ENCODE measurements at places on chromosomes 1 and 21.

DNA sequence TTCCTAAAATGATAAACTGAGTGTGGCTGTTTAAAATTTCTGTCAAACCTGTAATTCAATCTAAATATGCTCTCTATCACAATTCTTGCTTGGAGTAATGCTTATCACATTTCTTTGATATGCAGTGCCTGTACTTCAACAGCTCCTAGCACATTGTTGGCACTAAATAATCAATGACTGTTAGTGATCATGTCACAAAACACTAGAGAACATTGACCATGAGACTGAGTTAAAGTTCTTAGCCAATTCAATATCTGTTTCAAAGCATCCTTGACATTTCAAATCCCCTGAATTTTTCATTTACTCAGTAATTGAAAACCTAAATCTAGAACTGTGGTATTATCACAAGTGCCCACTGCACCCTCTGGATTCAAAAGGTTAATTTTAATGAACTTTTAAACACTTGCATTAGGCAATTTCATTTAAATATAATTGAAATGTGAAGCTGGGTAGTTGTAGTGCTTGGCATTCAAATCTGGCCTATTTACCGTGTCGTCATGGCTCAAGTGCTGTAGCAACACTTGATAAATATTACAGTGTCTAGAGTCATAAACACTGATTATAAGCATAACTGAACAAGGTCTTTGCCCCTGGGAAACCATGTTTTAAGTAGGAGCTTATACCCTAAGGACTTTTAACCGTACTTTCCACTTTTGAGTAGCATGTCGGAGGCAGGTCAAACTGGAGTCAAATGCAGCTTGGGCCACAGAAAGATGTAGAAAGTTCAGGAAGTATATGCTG, 143.6 kb downstream of the LRRC7 start:
- no peak for DNase-seq

GRCh38 chr21:45404730-45405270, at the start of gene COL18A1:
COL18A1 (plus strand) TSS chr21:45405165; CDS start chr21:45405231, 66 bp downstream.
- no peak for DNase-seq

DNA sequence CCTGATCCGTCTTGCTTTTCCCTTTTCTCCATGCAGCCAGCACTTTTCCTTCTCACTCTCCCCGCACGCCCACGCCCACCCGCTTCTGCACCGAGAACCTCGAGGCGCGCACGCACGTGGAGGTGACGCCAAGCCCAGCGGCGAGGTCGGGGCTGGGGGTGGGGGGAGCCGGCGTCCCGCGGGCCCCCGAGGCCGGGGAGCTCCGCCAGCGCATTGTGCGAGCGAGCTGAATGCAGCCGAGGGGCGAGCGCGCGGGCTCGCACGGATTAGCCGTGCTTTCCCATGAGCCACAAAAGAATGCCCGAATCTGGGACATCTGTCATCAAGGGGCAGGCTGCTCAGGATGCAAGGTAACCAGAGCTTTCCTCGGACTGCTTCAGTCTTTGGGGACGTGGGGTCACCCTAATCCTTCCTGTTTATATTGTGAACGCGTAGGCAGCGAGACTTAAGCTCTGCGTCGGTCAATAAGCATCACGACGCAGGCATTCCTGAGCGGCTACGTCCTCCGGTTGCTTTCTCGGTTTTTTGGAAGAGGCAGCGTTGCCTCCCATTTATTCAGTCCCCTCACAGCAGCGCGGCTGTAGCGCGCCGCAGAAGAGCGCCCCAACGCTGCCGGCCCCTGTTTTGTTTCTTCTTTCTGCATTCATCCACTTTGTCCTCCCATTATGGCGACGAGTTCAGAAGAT, 67.3 kb upstream of the AKT3 start:
- no peak for DNase-seq

- DNase-seq = no peak
Observed at GRCh38 chr1:40425198-40425597, 25.1 kb upstream of the ZFP69B start.

- DNase-seq = no peak
Observed at GRCh38 chr1:15523104-15524020, 653 bp downstream of the CASP9 start.

GRCh38 chr21:14838400-14838799, 226.4 kb downstream of the NRIP1 start:
- no peak for DNase-seq

GRCh38 chr1:183918589-183918988, 113.7 kb downstream of the RGL1 start:
- no peak for DNase-seq

- no peak for DNase-seq
Observed at GRCh38 chr1:212495766-212496494, 63.2 kb downstream of the NENF start.

DNA sequence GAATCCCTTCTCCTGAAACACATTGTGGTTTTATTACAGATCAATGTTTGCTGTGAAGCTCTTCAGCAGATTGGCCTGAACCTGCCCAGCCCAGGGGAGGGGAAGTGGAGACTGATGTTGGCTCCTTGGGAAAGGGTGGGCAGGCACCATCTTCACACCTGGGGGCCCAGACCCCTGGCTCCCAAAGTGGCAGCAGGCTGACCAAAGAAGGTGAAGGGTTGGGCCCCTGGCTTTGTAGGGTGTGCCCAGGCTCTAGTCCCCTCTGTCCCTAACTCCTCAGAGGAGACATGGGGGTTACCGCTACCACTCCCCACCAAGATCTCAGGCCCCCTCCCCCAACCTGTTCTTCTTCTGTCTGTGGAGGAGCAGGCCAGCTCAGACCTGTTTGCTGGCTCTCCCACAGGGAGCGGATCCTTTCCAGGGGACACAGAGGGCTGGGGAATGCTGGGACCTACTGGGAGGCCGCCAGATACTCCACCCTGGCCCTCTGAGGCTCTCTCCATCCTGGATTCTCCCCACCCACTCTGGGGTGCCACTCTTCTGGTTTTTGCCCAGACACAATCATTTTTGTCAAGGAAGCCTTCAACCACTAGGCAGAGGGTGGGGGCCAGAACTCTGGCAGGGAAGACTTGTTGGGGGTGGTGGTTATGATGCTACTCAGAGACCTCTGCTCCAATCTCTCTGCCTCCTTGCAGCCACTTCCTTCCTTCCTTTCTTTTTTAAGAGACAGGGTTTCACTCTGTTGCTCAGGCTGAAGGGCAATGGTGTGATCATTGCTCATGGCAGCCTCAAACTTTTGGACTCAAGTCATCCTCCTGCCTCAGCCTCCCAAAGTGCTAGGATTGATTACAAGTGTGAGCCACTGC, 5.0 kb upstream of the EFNA3 start:
- no peak for DNase-seq

DNA sequence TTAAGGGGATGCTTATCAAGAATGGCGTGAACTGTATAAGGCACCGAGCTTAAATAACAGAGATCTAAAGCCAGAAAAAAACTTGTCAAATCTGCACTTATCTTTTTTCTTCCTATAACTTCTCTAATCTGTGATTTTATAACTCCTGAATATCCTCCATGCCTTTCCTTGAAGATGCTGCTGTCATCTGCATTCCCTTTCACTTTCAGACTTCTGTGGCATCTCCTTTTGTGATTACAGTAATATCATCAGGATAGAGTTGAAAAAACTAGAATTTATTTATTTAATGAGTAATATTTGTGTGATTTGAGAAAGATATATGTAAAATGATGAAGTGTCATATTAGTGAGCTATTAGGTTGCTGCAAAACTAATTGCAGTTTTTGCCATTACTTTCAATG, 357.8 kb upstream of the PTBP2 start:
- DNase-seq = no peak

- no peak for DNase-seq
Observed at GRCh38 chr1:186849271-186849671, 20.5 kb downstream of the PLA2G4A start.

DNA sequence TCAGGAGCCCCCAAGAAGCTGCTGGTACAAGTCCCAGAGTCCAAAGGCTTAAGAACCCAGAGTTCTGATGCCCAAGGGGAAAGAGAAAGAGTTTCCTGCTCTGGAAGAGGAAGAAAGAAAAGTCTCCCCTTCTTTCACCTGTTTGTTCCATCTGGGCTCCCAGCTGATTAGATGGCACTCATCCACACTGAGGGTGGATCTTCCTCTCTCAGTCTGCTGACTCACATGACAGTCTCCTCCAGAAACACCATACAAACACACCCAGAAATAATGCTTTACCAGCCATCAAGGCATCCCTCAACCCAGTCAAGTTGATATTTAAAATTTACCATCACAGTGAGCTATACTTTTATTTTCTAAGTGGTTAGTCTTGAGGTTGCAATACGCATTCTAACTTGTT, 257.9 kb downstream of the PAPPA2 start:
- DNase-seq = no peak

DNA sequence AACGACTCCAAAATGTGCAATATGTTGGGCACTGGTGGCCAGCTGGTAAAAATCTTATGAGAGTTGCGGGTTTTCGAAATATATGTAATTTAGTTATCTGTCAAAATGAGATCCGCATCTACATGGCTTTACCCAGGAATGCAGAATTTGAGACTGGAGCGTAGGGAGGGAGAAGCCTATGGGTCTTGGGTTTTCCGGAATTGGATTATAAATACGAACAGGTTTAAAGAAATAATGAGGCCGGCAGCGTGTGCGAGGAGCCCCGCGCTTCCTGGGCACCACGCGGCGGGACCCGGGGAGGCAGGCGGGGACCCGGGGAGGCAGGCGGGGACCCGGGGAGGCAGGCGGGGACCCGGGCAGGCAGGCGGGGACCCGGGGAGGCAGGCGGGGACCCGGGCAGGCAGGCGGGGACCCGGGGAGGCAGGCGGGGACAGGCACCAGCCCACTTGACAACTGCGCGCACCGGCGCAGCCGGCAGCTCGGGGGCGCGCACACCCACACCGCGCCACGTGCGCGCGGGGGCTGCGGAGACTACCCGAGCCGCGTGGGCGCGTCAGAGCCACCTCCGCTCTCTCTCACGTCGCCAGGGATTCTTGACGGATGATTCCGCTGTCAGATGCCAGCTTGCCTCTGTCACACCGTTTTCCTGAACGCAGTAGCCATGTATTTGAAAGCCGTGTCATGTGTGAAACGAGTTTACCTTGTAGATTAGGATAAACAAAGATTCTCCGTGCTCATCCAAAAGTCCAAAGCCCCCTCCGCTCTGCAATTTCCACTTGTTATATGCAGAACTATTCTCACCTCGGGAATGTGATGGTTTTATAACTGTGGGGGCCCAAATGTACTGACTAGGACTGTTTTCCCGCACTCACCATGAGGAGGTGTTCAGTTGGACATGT, 54.3 kb upstream of the HNRNPU start:
- DNase-seq = no peak

DNA sequence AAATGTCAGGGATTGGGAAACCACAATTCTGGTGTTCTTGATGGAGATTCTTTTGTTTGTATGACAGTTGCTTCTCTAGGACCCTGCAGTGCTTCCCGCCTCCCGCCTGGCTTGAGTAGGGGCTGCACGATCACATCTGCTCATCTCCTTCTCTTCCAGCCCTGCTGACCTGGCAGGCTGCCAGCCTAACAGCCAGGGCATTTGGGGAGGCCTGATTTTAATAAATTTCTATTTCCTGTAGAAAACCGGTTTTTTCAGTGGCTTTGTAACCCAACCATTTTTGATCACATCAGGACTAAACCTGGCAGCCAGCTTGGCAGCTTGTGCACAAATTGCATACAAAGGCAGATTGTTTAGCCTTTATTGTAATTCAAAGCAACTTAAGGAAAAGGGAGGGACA, 78.9 kb downstream of the UBE2U start:
- DNase-seq = no peak

- no peak for DNase-seq
Observed at GRCh38 chr1:98769162-98769561, 107.6 kb downstream of the SNX7 start.

DNA sequence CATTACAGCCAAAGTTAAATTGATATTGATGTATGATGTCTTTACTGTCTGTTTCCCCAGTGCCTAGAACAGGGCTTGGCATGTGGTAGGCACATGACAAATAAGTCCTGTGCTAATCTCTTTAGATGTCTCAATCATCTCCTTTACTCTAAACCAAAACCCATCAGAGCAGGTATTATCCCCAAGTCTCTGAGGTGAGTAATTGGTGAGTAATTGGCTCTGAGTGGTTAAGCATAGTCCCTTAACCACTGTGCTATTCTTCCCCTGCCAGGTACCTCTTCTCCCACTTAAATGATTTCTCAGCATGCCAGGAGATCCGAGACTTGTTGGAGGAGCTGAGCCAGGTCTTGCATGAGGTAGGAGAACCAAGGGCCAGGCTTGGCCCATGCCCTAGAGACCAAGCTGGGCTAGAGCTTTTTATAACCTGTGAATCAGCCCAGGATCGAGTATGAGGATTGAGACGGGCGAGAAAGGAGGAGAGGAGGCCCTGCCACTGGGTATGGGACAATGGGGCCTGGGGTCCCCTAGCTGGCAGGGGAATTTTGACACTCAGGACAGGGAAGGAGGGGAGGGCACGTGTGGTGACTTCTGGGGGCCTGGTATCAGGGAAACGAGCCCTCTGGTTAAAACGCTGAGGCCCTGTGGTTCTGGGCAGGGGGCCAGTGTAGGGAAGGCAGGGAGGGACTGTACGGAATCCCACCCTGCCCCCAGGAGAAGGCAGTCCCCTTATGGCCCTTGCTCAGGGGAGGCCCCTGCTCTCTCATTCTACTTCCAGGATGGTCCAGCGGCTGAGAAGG, 4.5 kb downstream of the CNKSR1 start:
- no peak for DNase-seq

GRCh38 chr1:71240656-71241055, 159.8 kb upstream of the ZRANB2 start:
- no peak for DNase-seq

DNA sequence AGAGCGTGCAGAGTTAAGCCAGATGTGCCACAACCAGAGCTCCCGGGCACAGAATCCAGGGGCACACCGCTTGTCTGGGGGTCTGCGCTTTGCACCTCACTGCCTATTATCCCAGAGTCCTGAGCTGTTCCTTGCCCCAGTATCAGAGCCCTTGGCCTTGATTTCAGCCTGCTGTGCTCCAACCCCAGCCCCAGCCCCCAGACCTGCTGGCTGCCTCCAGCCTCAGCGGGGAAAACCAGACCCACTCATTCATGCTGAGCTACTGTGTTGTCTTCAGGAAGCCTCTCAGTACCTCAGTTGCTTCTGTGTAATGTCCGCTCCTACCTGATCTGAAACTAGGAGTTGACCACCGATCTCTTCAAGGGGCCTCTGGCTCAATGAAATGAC, 1.1 kb downstream of the IKBKE start:
- no peak for DNase-seq
